ENCODE measurements at places on chromosomes 2 and 18.

GRCh38 chr2:237244178-237244577 lies 158.5 kb downstream of the COPS8 start:
- no peak for DNase-seq

GRCh38 chr2:550860-551567 lies 126.2 kb downstream of the TMEM18 start:
- DNase-seq = no peak

DNA sequence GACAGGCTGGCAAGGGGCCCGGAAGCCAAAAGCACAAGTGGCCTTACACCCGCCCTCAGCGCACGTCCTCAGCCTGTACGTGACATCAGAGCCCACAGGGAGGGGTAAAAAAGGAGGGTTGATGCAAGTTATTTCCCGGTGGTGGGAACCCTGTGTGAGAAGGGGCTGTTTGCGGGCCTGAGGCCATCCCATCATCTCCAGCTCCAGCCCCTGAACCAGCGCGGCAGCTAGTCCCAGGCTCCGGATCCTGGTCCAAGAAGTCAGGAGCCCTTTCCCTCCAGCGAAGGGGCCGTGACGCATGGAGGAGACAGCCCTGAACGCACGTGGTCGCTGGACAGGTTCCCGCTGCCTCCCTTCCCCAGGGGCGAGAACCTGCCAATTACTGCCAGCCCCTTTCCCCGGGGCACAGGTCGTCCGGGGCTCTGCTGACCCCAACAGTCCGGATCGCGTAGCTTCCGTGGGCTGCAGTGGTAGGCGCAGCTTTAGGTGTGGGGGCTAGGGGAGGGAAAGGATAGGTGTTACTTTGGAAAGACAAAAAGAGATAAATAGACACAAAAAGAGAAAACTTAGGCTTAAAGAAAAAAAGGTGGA lies 1.3 kb upstream of the LRP2 start:
- peak; percentile 67 for DNase-seq

DNA sequence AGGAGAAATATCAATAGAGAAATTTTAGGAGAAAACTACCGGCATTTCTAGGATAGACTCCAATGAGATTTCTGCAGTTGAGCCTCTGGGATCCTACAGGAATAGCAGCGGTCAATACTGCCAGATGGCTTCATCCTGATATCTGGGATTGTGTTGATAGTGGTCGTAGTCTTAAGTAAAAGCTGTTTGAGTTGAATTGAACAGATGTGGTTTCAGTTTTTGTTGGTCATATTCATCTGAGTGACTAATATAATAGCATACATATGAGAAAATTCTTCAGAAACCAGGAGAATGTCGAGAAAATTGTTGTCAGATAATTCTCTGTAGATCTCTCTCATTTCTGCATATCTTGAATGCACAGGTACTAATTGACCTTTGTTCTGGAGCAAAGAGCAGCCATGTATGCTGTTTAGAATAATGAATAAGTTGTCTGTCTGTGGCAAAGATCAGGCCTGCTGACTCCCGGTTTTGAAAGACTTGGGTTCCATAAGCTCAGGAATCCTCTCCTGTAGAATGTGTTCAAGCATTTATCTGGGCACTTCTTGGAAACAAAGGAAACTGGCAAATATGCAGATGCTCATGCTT lies 288.1 kb downstream of the TMX3 start:
- no peak for DNase-seq

DNA sequence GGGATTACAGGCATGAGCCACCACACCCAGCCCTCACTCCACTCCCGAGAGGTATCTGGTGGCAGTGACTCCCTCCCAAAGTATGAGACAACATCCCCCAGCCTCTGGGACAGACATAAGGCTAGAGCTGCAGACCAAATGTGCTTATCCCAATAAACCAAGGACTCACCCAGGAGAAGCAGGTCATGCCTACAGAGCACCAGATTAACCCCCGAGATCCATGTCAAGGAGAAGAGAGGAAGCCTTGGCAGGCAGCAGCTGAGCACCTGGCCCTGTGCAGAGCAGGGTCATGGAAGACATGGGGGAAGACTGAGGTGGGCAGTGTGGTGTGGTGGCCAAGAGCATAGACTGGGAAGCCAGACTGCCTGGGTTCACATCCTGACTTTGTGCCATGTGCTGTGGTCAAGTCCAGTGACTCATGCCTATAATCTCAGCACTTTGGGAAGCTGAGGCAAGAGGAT lies 7.2 kb downstream of the RAB11FIP5 start:
- DNase-seq = no peak

DNA sequence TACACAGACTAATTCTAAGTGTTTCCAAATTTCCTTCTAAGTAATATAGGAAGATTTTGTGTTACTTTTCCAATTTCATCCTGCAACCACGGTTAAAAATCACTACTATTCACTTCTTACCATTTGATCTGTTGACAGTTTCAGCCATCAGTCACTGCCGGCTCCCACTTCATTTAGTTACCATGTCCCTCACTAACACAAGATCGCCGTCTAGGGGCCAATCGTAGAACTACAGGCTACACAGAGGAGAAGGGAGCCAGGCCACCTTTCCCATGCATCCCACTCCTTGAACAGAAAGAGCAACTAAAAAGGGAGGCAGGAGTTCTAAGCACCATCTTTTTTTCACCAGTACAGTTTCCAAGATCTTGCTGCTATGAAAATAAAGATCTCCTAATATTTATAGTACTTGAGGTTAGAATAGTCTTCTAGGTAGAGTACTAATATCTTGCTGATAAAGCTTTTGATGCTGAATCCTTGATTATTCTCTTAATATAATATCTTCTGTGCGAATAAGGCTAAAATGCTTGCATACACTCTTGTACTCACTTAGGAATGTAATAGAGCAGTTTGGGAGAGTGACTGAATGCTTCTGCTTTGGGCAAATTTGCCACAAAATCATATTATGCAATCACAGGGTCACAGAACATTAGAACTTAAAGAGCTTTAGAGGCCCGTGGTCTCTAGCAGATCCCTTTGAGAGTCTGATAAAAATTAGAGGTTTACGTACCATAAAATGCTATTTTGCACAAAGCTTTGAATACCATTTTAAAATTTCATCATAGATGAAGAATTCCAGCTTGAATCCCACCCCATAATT lies 39.5 kb upstream of the CYP1B1 start:
- DNase-seq = peak; percentile 51

GRCh38 chr18:48862132-48862531 lies 88.6 kb downstream of the SMAD7 start:
- no peak for DNase-seq

- DNase-seq = peak; percentile 15
Measured at GRCh38 chr2:195368249-195369217, 288.5 kb upstream of the SLC39A10 start.

GRCh38 chr18:37701967-37702366 lies 136.4 kb upstream of the CELF4 start:
- DNase-seq = no peak

- no peak for DNase-seq
Measured at GRCh38 chr2:105593221-105593967, 151.3 kb upstream of the NCK2 start.

All from MM.1S (cell line).